Heart right ventricle (tissue), 16 donors: ENCODE measurements at places on chromosomes 12 and 14. TPM values are rescaled to one million over a fixed set of nuclear protein-coding genes. Genes with fewer than 3 reads are reported as not detected.

- peak; percentile 35 for DNase-seq
- no peak overlapping the region for H3K4me3 ChIP-seq
- H3K27me3 ChIP-seq = no peaks in the 10 kb centered on the region
- peaks cover 29% of the 10 kb centered on the region for H3K4me1 ChIP-seq
- H3K27ac ChIP-seq = no peak overlapping the region
- H3K36me3 ChIP-seq = no peaks in the 10 kb centered on the region
Observed at GRCh38 chr12:42213954-42214426, 24.1 kb downstream of the YAF2 start.

GRCh38 chr14:105477660-105478397 lies 3.2 kb downstream of the CRIP2 start:
- peak overlapping the region; percentile 79 for H3K4me3 ChIP-seq
- peaks cover 78% of the 10 kb centered on the region for H3K4me1 ChIP-seq
- peaks cover 29% of the 10 kb centered on the region for H3K36me3 ChIP-seq
- H3K27me3 ChIP-seq = peaks cover 62% of the 10 kb centered on the region
- H3K27ac ChIP-seq = peak overlapping the region; percentile 100

DNA sequence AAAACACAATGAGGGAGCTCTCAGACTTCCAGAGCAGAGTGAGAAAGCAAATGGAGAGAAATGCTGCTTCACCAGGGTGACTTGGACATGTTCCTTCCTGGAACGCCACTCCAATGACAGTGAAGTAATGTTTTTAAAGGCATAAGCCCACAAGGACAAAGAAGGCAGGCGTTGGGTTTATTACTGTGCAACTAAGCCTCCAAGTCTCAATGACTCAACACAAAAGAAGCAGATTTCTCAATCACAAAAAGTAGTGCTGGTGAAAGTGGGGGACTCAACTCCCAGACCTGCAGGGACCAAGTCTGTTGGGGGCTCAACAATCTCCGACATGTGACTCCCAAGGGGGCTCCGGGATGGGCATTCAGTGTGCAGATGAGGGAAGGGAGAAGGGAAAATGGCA lies 505.2 kb downstream of the BCL11B start:
- H3K4me1 ChIP-seq = no peaks in the 10 kb centered on the region
- DNase-seq = no peak
- H3K4me3 ChIP-seq = no peak overlapping the region
- H3K27me3 ChIP-seq = no peaks in the 10 kb centered on the region
- no peaks in the 10 kb centered on the region for H3K36me3 ChIP-seq

- no peaks in the 10 kb centered on the region for H3K4me1 ChIP-seq
- no peaks in the 10 kb centered on the region for H3K27me3 ChIP-seq
- no peak overlapping the region for H3K4me3 ChIP-seq
- no peaks in the 10 kb centered on the region for H3K36me3 ChIP-seq
- DNase-seq = no peak
- H3K27ac ChIP-seq = no peak overlapping the region
Observed at GRCh38 chr14:84336433-84336832, 1193.5 kb upstream of the FLRT2 start.

DNA sequence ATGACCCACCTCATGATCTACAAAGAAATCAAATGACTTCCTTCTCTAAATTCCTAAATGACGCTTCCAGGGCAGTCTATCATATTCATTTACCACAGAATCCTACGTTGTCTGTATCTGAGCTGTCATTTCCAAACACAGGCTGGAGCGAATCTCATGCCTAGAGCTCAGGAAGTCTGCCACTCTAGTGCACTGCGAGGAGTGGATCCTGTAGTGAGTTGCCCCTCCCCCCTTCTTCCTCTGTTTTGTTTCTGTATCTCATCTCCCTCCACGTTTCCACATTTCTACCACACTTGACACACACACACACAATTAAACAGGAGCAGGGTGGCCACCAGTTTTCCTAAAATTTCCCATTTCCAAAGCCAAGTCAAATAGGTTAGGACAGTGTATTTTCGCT lies 415.4 kb upstream of the PRICKLE1 start:
- no peak for DNase-seq
- no peaks in the 10 kb centered on the region for H3K36me3 ChIP-seq
- H3K4me3 ChIP-seq = no peak overlapping the region
- no peak overlapping the region for H3K27ac ChIP-seq
- H3K27me3 ChIP-seq = no peaks in the 10 kb centered on the region

GRCh38 chr12:54689034-54689372 lies 40.8 kb upstream of the DCD start:
- peaks cover 29% of the 10 kb centered on the region for H3K27me3 ChIP-seq
- H3K4me3 ChIP-seq = no peak overlapping the region
- H3K36me3 ChIP-seq = no peaks in the 10 kb centered on the region
- no peak for DNase-seq

- no peak overlapping the region for H3K27ac ChIP-seq
- H3K27me3 ChIP-seq = peaks cover 2% of the 10 kb centered on the region
- H3K36me3 ChIP-seq = no peaks in the 10 kb centered on the region
- H3K4me3 ChIP-seq = no peak overlapping the region
- peaks cover 22% of the 10 kb centered on the region for H3K4me1 ChIP-seq
Observed at GRCh38 chr12:115866909-115867525, 410.5 kb downstream of the MED13L start.

GRCh38 chr12:6047249-6048237 lies 76.9 kb downstream of the VWF start:
- H3K4me3 ChIP-seq = no peak overlapping the region
- H3K36me3 ChIP-seq = peaks cover 69% of the 10 kb centered on the region
- H3K27ac ChIP-seq = no peak overlapping the region
- no peaks in the 10 kb centered on the region for H3K4me1 ChIP-seq
- no peaks in the 10 kb centered on the region for H3K27me3 ChIP-seq

GRCh38 chr12:52081263-52081733 lies 1.8 kb downstream of the SMIM41 start:
- H3K4me1 ChIP-seq = peaks cover 26% of the 10 kb centered on the region
- H3K4me3 ChIP-seq = peak overlapping the region; percentile 37
- H3K27ac ChIP-seq = peak overlapping the region; percentile 33
- peaks cover 12% of the 10 kb centered on the region for H3K36me3 ChIP-seq

GRCh38 chr12:70560671-70561070 lies 76.6 kb downstream of the PTPRB start:
- H3K4me1 ChIP-seq = no peaks in the 10 kb centered on the region
- DNase-seq = no peak

DNA sequence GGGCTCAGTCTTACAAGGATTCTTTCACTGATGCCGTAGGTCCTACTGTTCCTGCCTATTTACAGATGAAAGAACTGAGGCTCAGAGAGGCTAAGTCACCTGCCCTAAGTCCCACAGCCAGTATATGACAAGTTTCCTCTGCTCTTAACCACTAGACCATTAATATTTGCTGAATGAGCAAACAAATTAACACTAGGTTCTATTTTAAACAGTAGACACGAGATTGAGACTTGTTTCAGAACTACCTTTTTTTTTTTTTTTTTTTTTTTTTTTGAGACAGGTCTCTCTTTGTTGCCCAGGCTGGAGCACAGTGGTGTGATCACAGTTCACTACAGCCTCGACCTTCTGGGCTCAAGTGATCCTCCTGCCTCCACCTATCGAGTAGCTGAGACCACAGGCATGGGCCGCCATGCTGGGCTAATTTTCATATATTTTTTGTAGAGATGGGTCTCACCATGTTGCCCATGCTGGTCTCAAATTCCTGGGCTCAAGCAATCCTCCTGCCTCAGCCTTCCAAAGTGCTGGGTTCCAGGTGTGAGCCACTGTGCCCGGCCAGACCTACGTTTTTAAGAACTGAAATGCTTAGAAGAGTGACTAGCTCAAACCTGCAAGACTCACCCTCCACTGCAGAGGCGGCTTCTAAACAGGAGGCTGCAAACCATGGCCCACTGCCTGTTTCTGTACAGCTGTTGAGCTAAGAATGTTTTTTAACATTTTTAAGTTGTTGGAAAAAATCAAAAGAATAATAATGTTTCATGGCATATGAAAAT lies 12.9 kb downstream of the SYNE3 start:
- no peaks in the 10 kb centered on the region for H3K27me3 ChIP-seq
- no peak overlapping the region for H3K4me3 ChIP-seq
- peaks cover 67% of the 10 kb centered on the region for H3K4me1 ChIP-seq
- DNase-seq = no peak
- H3K36me3 ChIP-seq = no peaks in the 10 kb centered on the region

DNA sequence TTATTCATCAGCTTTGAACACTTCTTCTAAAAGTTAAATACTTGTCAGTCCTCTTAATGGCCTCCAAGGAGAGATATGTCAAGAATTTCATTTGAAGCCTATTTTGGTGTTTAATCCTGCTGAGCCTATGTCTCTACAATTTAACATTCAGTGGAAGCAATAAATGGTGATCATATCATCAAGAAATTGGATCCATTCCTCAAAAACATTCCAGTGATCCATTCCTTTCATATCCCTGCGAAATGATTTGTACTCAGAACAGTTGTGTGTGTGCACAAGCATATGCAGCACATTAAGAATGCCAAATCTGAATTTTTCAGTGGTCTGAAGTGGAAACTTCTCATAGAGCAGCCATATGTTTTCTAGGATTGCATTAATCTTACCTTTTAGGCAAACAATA lies 373.7 kb upstream of the SYT1 start:
- H3K27me3 ChIP-seq = no peaks in the 10 kb centered on the region
- H3K27ac ChIP-seq = no peak overlapping the region
- no peaks in the 10 kb centered on the region for H3K36me3 ChIP-seq
- no peak overlapping the region for H3K4me3 ChIP-seq
- H3K4me1 ChIP-seq = no peaks in the 10 kb centered on the region
- no peak for DNase-seq

GRCh38 chr12:97938031-97938430 lies 475.4 kb downstream of the RMST start:
- no peak overlapping the region for H3K27ac ChIP-seq
- no peak overlapping the region for H3K4me3 ChIP-seq
- H3K36me3 ChIP-seq = no peaks in the 10 kb centered on the region
- no peaks in the 10 kb centered on the region for H3K27me3 ChIP-seq
- no peak for DNase-seq

DNA sequence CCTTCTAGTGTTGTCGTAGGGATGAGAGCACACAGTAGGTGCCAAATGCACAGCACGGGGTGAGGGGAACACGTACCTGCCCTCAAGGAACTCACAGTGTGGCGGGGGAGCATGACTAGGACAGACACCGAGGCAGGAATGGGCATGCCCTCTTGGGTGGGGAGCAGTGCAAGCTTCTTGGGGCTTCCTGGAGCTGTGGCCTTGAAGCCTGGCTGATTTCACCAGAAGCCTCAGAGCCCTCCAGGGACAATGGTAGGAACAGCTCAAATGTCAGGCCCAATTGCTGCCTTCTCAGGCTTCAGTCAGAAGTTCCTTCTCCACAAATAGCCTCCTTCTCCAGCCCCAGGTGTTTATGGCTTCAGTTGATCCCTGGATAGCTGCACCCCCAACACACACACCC lies 43.4 kb downstream of the TEAD4 start:
- no peak overlapping the region for H3K4me3 ChIP-seq
- peaks cover 22% of the 10 kb centered on the region for H3K4me1 ChIP-seq
- no peaks in the 10 kb centered on the region for H3K36me3 ChIP-seq
- no peak overlapping the region for H3K27ac ChIP-seq

DNA sequence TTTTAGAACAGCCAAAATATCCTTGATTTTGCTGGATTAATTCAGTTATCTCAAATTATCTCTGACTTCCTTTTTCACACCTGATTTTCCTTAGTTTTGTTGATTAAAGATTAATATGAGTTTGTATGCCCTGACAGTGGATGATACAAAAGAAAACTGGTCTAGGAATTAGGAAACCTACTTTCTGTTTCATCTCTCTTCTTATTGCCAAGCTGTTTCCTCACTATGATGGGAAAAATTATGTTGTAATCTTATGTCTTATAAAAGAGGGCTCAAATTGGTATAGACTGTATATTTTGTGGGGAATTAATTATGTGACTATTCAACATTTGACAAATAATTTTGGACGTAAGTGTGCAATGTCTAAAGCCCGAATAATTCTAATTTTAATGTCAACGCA lies 271.6 kb downstream of the FBXL14 start:
- no peaks in the 10 kb centered on the region for H3K36me3 ChIP-seq
- no peaks in the 10 kb centered on the region for H3K27me3 ChIP-seq
- no peak overlapping the region for H3K4me3 ChIP-seq
- peaks cover 24% of the 10 kb centered on the region for H3K4me1 ChIP-seq
- H3K27ac ChIP-seq = no peak overlapping the region

DNA sequence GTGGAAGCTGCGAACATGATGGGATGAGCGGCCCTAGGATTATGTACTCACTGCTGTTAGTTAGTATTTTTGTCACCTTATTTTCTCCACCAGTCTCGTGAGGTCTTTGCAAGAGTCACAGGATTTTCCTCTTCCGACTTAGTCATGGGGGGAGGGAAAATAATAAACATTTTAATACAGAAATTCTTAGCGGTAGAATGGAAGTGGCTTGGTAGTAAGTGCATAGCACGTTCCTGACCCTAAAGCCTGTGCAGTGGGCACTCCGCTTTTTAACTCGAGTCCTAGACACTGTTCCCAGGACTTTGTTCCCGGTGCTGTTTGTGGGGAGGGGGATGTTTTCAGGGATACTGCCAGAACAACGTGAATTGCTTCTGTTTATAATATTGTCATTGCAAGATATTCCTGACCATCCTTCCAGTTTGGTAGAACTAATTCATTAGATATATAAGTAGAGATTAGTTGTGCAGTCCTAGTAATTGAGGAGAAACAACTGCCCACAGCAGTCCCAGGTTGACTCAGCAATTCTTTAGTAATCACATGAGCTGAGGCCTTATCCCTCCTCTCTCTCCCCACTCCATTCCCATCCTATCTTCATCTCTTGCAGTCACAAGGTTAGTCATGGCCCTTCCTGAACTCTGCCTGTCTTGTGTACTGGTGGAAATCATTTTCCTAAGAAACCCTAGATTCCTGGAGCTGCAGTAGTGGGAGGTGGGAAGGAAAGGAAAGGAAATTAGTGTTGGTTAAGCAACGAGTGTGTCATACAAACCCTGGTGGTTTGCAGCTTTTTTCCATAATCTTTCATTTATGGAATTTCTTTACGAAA lies 799 bp downstream of the SLC38A6 start:
- H3K36me3 ChIP-seq = peaks cover 22% of the 10 kb centered on the region
- H3K4me3 ChIP-seq = peak overlapping the region; percentile 75
- peaks cover 18% of the 10 kb centered on the region for H3K4me1 ChIP-seq
- H3K27me3 ChIP-seq = no peaks in the 10 kb centered on the region

DNA sequence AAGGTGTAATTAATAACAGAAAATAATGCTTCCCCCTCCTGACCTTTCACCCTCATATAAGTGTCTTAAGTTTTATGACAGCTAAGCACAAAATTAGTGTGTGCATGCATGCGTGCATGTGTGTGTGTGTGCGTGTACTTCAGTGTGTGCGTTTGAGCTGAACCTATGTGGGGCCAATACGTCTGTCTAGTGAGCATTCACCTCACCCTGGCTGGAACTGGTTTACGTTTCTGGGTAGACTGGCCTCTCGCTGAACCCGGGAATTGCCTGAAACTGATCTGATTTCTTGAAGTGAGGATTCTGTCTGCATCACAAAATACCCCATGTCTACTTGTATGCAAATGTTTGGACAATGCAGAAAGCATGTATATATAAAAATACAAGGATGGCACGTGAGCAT lies 68.2 kb upstream of the TBX3 start:
- no peak overlapping the region for H3K27ac ChIP-seq
- no peaks in the 10 kb centered on the region for H3K36me3 ChIP-seq
- no peaks in the 10 kb centered on the region for H3K4me1 ChIP-seq
- no peak for DNase-seq
- H3K27me3 ChIP-seq = no peaks in the 10 kb centered on the region

- no peak for DNase-seq
- no peak overlapping the region for H3K4me3 ChIP-seq
- no peaks in the 10 kb centered on the region for H3K27me3 ChIP-seq
Observed at GRCh38 chr12:67758521-67758920, 110.0 kb downstream of the DYRK2 start.

- no peak overlapping the region for H3K27ac ChIP-seq
- no peaks in the 10 kb centered on the region for H3K27me3 ChIP-seq
- peaks cover 7% of the 10 kb centered on the region for H3K4me1 ChIP-seq
- no peak overlapping the region for H3K4me3 ChIP-seq
Observed at GRCh38 chr14:72311116-72311515, 378.9 kb downstream of the RGS6 start.

Gene KRT75
- not detected for polyA plus RNA-seq

Gene GARIN6
- not detected for polyA plus RNA-seq

Gene CELA1
- polyA plus RNA-seq = not detected

Gene FLRT2
- 1.1 TPM for polyA plus RNA-seq

Gene TAS2R42
- polyA plus RNA-seq = not detected
